ENCODE measurements at places on chromosomes 6 and 20. TPM values are rescaled to one million over a fixed set of nuclear protein-coding genes. Genes with fewer than 3 reads are reported as not detected.

GRCh38 chr20:60362531-60362930 lies 404.3 kb downstream of the CDH26 start:
- H3K4me1 ChIP-seq, result no peaks in the 10 kb centered on the region
- no peak for DNase-seq
- no peak overlapping the region for H3K27ac ChIP-seq

- no peak overlapping the region for H3K4me3 ChIP-seq
- no peaks in the 10 kb centered on the region for H3K27me3 ChIP-seq
- DNase-seq, result no peak
- no peaks in the 10 kb centered on the region for H3K36me3 ChIP-seq
- no peaks in the 10 kb centered on the region for H3K4me1 ChIP-seq
Observed at GRCh38 chr6:149140137-149140909, 177.2 kb upstream of the TAB2 start.

TBC1D20 gene
- polyA plus RNA-seq, result 4.8 TPM

GRCh38 chr6:95686272-95686671 lies 108.9 kb downstream of the MANEA start:
- H3K27ac ChIP-seq, result 0 out of 2 replicates have a peak overlapping the region, but pooled peaks have one; percentile 5
- no peaks in the 10 kb centered on the region for H3K27me3 ChIP-seq
- peak; percentile 22 for DNase-seq
- H3K4me1 ChIP-seq, result peaks cover 17% of the 10 kb centered on the region

- H3K27ac ChIP-seq, result no peak overlapping the region
- peak; percentile 17 for DNase-seq
- no peaks in the 10 kb centered on the region for H3K4me1 ChIP-seq
- H3K36me3 ChIP-seq, result no peaks in the 10 kb centered on the region
- H3K4me3 ChIP-seq, result no peak overlapping the region
Observed at GRCh38 chr6:87287251-87287650, 35.1 kb upstream of the SMIM8 start.

DNA sequence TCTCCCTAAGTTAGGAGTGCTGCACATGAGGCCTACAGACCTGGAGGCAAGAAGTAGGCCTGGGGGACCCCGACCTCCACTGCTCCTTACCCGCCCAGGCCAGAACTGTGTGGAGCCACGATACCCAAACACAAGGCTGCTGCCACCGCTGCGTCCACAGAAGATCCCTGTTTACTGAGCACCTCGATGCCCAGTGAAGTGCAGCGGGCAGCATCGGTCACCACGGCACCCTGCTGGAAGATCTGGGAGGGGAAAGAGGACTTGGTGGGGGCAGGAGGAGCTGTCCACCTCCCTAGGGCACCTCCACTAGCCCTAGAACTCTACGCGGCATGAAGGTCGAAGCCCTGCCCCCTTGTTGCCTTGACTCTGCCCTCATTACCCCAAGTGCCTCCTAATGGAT lies 9.9 kb downstream of the GGT7 start:
- no peaks in the 10 kb centered on the region for H3K27me3 ChIP-seq
- DNase-seq, result no peak
- peak overlapping the region; percentile 53 for H3K4me3 ChIP-seq
- peaks cover 8% of the 10 kb centered on the region for H3K4me1 ChIP-seq

GRCh38 chr20:44734938-44735337 lies 10.7 kb upstream of the KCNK15 start:
- H3K4me1 ChIP-seq, result no peaks in the 10 kb centered on the region
- H3K36me3 ChIP-seq, result no peaks in the 10 kb centered on the region
- DNase-seq, result peak; percentile 82
- no peaks in the 10 kb centered on the region for H3K27me3 ChIP-seq

GHRH gene
- polyA plus RNA-seq, result 0.40 TPM

GRCh38 chr20:31587545-31588389 lies 17.3 kb upstream of the ID1 start:
- H3K27ac ChIP-seq, result no peak overlapping the region
- H3K27me3 ChIP-seq, result peaks cover 18% of the 10 kb centered on the region
- DNase-seq, result peak; percentile 76
- no peaks in the 10 kb centered on the region for H3K36me3 ChIP-seq
- H3K4me3 ChIP-seq, result peak overlapping the region; percentile 55
- H3K4me1 ChIP-seq, result peaks cover 54% of the 10 kb centered on the region

DNA sequence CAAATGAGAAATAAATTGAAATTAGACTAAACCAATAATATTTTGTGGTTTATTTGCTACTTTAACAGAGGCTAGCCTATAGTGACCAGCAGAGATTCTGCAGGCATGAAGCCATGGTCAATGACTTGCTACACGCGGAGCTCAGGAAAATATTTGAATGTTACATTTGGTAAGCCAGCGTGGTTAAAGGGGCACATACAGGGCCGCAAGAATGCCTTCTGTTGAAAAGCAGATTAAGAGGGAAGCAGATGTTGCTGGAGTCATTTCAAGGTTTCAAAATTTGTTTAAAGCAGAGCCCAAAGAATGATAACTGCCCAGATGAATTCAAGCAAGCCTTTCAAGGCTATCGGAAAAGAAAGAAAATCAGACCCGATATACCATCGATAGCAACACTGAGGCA lies 294.3 kb upstream of the MAN1A1 start:
- no peaks in the 10 kb centered on the region for H3K4me1 ChIP-seq
- H3K27me3 ChIP-seq, result no peaks in the 10 kb centered on the region
- no peak for DNase-seq
- H3K4me3 ChIP-seq, result no peak overlapping the region

GRCh38 chr6:47853766-47854165 lies 71.9 kb downstream of the OPN5 start:
- H3K4me1 ChIP-seq, result no peaks in the 10 kb centered on the region
- no peaks in the 10 kb centered on the region for H3K36me3 ChIP-seq
- H3K4me3 ChIP-seq, result no peak overlapping the region
- no peak overlapping the region for H3K27ac ChIP-seq

PCED1A gene
- polyA plus RNA-seq, result 5.0 TPM

DNA sequence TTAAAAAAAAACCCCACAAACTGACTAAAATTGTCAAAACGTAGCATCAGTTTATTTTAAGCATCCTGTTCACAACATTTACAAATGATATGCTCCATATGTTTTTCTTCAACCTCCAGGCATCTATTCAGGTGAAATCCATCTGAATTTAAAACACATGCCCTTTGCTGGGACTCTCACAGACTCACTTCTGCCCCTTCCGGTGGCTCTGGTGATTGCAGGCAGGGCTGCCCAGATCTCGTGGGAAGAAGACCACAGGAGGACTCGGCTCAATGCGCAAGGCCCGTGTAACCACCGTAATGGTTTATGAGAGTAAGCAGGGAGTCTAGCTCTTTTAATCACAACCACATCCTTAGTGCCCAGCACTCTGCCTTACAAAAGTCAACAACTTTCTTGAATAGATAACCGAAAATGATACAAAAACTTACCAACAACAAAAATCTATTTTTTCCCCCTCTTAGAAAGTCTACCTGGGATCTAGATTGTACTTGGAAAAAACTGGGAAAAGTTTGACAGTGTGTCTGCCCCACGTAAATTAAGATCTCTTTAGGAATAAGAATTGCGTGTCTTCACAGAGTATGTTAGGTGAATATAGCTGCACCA lies 139.1 kb downstream of the KIF16B start:
- no peak overlapping the region for H3K27ac ChIP-seq
- no peaks in the 10 kb centered on the region for H3K36me3 ChIP-seq
- no peak overlapping the region for H3K4me3 ChIP-seq
- H3K27me3 ChIP-seq, result no peaks in the 10 kb centered on the region
- H3K4me1 ChIP-seq, result peaks cover 15% of the 10 kb centered on the region

DNA sequence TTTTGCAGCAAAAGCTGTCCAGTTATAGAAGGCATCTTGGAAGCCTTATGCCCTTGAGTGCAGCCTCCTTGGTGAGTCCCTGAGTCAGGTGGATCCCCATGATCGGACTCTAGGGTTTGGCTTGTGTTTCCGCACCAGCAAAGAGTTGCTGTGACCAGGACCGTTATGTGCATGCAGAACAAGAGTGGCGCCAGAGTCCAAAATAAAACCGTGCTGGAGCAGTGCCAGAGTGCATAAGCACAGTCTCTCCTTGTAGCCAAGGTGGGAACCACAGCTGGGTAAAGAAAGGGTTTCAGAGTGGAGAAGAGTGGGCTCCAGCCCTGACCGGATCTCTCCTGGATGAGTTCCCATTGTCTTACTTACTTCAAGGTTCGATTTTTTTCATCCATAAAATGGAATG lies 58.6 kb downstream of the FOXA2 start:
- H3K4me1 ChIP-seq, result peaks cover 21% of the 10 kb centered on the region
- DNase-seq, result no peak
- no peaks in the 10 kb centered on the region for H3K36me3 ChIP-seq
- no peaks in the 10 kb centered on the region for H3K27me3 ChIP-seq

BMP6 gene
- polyA plus RNA-seq, result 0.56 TPM

CRIP3 gene
- polyA plus RNA-seq, result 39.9 TPM

DNA sequence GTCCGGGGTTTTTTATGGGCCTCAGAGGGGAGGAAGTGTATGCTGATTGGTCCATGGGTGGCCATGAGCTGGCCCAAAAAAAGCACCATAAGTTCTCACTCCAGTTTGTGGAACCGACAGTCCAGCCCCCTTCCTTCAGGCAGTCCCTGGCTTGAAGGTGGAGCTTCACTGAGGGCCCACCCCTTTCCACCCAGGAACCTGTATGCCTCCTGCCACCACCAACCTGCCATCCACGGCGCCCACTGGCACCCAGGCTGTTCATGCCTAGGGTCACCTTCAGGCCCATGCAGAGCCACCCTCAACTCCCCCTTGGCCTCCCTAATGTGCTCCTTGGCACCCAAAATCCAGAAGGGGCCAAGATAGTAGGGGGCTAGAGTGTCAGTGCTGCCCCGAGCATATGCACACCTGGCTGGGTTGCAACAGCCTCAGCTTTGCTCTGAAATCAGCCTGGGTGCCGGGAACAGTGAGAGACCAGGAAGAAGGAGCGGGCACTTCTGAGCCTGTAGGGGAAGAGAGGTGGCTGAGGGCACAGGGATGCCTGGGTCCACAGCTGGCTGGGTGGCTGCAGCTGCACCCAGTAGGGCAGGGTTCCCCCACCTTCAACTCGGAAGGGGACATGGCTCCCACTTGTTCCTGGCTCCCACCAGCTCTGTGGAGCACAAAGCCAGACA lies 292.4 kb downstream of the ARHGAP18 start:
- H3K27me3 ChIP-seq, result no peaks in the 10 kb centered on the region
- H3K36me3 ChIP-seq, result no peaks in the 10 kb centered on the region
- no peak overlapping the region for H3K27ac ChIP-seq
- no peak for DNase-seq

TTK gene
- 50.7 TPM for polyA plus RNA-seq

GRCh38 chr6:135703621-135704020 lies 147.9 kb upstream of the PDE7B start:
- H3K4me3 ChIP-seq, result no peak overlapping the region
- no peaks in the 10 kb centered on the region for H3K27me3 ChIP-seq
- no peak overlapping the region for H3K27ac ChIP-seq
- H3K36me3 ChIP-seq, result no peaks in the 10 kb centered on the region
- no peak for DNase-seq
- no peaks in the 10 kb centered on the region for H3K4me1 ChIP-seq

GRCh38 chr20:50930139-50930975 lies 880 bp downstream of the ADNP start:
- peak overlapping the region; percentile 73 for H3K4me3 ChIP-seq
- DNase-seq, result no peak
- peaks cover 8% of the 10 kb centered on the region for H3K36me3 ChIP-seq

DNMT3B gene
- 726 TPM for polyA plus RNA-seq

DNA sequence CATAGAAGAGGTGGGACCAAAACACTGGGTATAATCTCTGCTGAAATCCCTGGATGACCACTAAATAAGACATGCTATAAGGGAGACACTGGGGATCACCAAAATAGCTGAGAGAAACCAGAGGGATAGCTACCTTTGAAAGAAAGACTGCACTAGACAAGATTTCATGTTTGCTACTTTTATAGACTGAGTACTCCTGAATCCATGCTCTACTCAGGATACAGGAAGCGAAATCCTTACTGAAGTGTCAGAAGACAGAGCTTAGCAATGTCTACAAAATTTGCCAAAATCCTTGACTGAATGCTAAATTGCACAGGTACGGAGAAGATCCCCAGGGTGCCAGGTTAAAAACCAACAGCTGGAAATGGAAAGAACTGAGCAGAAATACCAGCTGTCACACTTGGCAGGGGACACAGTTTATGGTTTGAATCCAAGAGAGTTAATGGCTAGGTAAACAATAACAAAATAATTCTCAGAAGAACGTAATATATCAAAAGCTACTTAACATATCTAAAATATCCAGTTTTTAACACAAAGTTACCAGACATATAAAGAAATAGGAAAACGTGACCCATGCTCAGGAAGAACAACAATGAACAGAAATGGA lies 125.4 kb downstream of the MAN1A1 start:
- H3K4me1 ChIP-seq, result no peaks in the 10 kb centered on the region
- no peak overlapping the region for H3K4me3 ChIP-seq
- no peaks in the 10 kb centered on the region for H3K27me3 ChIP-seq
- H3K27ac ChIP-seq, result no peak overlapping the region

DNA sequence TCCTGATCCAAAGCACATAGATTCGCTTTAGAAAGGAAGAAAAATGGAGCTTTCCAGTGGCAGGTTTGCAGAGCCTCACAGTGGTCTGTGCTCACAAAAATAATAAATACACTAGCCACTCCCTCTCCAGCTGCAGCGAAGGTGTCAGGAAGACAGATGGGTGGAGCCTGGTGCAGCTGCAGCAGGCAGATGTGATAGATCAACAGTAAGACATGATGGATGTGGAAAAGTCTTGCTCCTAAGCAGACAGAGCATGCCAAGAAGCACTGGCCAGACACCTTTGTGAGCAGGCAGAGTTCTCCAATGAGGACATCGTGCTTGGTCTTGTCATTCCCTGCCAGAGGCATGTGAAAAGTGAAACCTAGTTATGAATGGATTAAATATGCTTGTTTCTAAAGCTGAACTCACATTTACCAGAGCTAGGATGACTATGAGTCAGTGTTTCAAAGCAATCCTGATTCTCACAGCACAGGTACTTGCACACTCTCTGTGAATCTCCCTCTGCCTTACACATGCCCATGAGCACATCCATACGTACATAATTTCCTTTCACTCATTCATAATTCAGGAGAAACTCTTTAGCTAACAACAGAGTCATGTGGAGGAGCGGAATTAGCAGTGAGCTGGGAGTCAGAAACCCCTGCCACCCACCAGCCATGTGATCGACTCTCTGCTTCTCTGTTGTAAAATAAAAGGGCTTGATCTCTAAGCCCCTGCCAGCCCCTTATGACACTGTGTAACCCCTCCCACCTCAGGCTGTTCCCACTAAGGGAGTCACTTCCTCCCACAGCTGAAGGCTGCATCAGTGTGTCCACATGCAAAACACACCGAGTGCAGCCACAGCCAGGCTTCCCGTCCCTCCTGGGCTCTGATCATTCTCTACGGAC lies 111.2 kb downstream of the SCML4 start:
- H3K27ac ChIP-seq, result no peak overlapping the region
- H3K4me1 ChIP-seq, result no peaks in the 10 kb centered on the region
- H3K36me3 ChIP-seq, result no peaks in the 10 kb centered on the region
- DNase-seq, result no peak
- no peaks in the 10 kb centered on the region for H3K27me3 ChIP-seq

- no peaks in the 10 kb centered on the region for H3K4me1 ChIP-seq
- no peak overlapping the region for H3K27ac ChIP-seq
- no peak overlapping the region for H3K4me3 ChIP-seq
- no peak for DNase-seq
- H3K27me3 ChIP-seq, result no peaks in the 10 kb centered on the region
- no peaks in the 10 kb centered on the region for H3K36me3 ChIP-seq
Observed at GRCh38 chr20:59680148-59680650, 75.9 kb downstream of the PHACTR3 start.

C6orf52 gene
- polyA plus RNA-seq, result 3.8 TPM

Measured in GM23338 (cell line).